ENCODE measurements at places on chromosomes 12 and 14. TPM values are rescaled to one million over a fixed set of nuclear protein-coding genes. Genes with fewer than 3 reads are reported as not detected.

GRCh38 chr14:62692490-62693106, 352.7 kb downstream of the KCNH5 start:
- no peak for DNase-seq

DNA sequence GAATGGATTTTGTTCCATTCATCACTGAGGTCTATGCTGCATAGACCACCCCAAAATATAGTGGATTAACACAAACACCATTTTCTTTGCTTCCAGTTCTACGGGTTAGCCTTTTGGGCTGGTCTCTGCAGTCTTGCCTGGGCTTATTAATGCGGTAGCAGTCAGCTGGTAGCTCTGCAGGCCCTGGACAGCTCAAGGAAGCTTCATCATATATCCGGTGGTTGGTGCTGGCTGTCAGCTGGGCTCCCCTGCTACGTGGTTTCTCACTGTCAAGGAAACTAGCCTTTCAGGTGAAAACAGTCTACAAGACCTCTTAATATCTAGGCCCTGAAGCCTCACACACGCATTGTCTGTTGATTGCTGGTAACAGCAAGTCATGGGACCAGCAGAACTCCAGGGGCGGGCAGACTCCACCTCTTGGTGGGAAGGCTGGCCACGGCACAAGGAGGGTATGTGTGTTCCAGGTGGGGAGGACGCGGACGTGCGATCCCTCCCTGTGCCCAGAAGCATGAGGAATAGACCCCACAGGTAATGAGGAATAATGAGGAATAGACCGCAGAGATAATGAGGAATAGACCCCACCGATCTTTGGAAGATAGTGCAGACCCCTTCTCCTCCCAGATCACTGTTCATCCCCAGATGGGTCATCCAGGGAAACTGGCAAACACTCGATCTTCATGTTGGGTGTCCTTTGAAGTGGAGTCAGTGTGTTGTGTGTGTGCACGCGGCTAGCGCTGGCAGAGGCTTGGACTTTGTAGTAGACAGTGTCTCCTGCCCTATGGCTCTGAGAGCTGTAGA, 13.3 kb downstream of the TSPAN9 start:
- no peak for DNase-seq

DNA sequence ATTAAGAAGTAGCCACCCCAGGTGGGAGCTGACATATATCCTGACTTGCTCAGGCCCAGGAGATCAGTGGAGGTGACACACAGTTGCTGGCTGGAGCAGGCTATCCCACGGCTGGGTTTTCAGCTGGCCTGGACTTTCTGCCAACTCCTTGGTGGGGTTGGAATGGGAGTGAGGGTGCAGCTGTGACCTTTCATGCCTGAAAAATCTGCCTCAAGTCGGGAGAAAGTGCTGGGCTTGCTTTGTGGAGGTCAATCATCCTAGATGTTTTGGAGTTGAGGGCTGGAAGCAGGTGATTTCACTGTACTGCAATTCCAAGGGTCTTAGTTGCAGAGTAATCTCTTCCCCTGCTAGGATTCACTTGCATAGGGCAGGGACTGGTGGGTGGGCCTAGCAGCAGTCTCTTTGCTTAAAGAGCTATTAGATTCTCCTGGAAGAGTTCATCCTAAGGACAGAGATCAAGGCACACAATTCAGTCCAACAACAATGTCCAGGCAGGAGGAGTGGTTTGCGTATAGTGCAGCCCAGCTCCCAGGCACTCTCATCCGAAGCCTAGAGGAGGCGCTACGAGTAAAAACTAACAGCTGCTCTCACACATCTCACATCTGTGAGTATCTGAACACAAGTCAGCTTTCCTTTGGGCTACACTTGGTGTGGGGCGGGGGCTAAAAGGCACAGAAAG, 98.1 kb downstream of the GAS2L3 start:
- no peak for DNase-seq

The CELA1 gene
- total RNA-seq, result not detected

DNA sequence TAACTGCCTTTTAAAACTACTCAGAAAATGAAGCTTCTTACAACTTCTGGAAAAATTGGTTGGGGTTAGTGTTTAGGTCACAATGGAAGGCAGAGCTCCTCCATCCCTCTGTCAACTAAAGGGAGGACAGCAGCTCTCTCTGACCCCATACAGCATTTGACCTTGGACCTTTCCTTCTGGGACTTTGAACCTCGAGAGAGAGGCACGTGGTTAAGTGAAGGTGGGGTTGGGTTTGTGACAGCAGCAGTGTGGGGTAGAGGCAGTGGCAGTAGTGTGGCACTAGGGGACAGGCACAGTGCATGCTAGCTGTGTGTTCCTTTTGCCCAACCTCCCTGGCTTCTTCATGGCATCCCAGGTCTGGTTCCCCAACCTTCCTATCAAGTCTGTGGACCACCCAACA, 9.4 kb upstream of the C12orf75 start:
- no peak for DNase-seq

- no peak for DNase-seq
These were observed 45.9 kb upstream of the MSRB3 start for GRCh38 chr12:65232476-65233077.

DNA sequence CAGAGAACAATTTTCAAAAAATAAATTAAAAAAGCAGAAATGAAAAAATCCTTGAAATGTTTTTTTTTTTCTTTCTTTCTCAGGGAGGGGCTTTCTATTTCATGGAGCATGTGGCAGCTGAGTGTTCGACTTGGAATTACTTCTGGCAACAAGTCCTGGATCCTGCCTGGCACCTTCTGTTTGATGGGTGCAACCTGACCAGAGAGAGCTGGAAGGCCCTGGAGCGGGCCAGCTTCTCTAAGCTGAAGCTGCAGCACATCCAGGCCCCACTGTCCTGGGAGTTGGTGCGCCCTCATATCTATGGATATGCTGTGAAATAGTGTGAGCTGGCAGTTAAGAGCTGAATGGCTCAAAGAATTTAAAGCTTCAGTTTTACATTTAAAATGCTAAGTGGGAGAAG, 22.5 kb upstream of the HIGD1C start:
- no peak for DNase-seq

The IFNG-AS1 gene
- total RNA-seq, result 0.29 TPM

DNA sequence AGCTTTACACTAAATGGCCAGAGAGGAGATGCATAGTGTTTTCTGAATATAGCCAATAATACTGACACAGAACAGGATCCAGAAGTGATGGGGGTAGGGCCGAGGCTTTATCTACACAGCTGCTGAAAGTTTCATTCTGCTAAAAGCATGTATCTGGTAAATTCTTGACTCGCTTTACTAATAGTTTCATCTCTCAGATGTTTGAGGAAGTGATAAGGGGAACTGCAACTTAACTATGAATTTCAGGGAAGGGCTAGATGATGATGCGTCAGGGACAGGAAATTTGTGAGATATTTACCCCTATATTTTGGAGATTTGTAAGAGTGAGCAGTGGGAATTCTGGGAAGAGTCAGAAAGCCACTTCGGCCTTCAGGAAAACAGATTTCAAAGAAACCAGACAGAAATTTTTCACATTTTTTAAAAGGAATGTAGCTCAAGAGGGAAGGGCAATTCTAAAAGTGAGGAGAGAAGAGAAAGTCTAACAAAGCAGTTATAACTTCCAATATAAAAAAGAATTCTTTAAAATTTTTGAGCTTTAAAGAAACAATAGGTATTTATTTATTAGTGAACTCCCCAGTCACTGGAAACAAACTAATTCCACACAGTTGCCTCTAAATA, 243.1 kb downstream of the BCAT1 start:
- DNase-seq, result no peak

DNA sequence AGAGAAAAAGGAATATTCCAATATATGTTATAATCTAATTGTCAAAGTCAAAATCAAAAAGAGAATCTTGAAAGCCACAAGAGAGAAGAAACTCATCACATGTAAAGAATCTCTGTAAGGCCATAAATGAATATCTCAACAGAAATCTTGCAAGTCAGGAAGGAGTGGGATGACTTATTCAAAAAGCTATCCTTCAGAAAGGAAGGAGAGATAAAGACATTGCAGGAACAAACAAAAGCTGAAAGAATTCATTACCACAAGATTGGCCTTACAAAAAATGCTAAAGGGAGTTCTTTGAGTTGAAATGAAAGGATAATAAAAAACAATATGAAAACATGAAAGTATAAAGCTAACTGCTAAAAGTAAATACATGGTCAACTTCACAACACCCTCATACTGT, 286.8 kb downstream of the LRIG3 start:
- no peak for DNase-seq

GRCh38 chr12:56162468-56163290, 4.5 kb downstream of the MYL6 start:
- no peak for DNase-seq

GRCh38 chr14:28766469-28766955, at the start of gene FOXG1:
FOXG1 (plus strand) TSS chr14:28766787; CDS start chr14:28767280, 493 bp downstream.
- no peak for DNase-seq

GRCh38 chr12:69929125-69929524, 104.1 kb downstream of the MYRFL start:
- no peak for DNase-seq

The AQP2 gene
- total RNA-seq, result 0.06 TPM

- no peak for DNase-seq
These were observed 151.1 kb downstream of the CEP83 start for GRCh38 chr12:94308612-94309011.

DNA sequence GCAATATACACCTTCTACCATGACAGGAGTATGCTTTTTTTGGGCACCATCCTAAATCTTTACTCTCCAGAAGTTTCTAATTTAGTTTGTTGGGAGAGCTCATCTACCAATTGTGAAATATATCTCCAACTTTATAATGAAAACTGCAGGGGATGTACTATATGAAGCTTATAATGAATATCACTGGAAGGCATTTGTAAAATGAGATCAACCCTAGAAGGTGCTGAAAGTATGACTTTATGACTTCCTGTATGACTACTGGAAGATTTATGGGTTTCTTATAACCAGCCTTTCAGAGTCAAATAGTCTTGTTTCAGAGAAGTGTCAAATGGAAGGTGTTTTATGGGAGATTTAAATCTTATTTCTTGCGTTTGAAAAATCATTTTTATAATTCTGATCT, 122.9 kb downstream of the MYRFL start:
- no peak for DNase-seq

DNA sequence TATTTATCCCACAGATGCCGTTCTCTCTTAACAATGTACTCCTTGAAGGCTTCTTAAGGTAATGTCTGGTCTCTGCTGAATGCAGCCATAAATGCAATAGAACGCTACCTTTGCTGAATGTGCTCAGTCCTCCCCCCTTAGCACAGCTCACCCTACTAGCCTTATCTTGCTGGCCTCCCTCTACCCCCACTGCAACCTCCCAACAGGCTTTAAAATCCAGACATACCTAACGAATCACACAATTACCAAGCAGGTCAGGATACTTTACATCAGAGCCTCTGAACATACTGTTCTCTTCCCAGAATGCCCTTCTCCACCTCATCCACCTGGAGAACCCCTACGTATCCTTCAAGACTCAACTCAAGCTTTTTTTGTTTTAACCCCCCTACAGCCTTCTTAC, 51.0 kb upstream of the CRADD start:
- no peak for DNase-seq

GRCh38 chr12:41940571-41940970, 204.1 kb downstream of the GXYLT1 start:
- DNase-seq, result no peak

- DNase-seq, result peak; percentile 56
These were observed 191.3 kb downstream of the BTG1 start for GRCh38 chr12:91954326-91954725.

- DNase-seq, result no peak
These were observed 78.0 kb downstream of the SRGAP1 start for GRCh38 chr12:63922474-63922873.

The BMAL2 gene
- total RNA-seq, result 8.0 TPM

The CCDC88C gene
- 11.5 TPM for total RNA-seq

GRCh38 chr12:8676651-8677050, 14.0 kb upstream of the MFAP5 start:
- no peak for DNase-seq

The FAM222A gene
- 3.9 TPM for total RNA-seq

- no peak for DNase-seq
These were observed 924 bp upstream of the MANSC1 start for GRCh38 chr12:12350868-12351463.

DNA sequence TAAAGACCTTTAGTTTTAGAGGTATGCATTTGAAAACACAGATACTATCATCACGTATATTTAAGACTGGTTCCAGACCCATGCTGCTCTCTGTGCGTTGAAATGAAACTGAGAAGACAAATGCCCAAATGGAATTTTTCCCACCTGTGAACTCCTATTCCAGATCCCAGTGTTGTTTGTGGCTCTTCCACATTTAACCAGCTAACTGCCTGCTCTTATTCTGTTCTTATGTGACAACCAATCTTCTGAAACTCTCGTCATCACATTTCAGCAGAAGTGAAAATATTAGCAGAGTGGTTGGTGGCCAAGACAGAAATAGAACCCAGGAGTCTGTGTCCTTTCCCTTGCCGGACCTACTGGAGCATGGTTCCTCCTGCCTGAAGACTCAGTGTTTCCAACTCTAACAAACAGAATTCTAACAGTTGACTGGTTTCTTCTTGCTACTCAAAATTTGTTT, 460.2 kb downstream of the RAD51B start:
- no peak for DNase-seq

- DNase-seq, result no peak
These were observed 167.1 kb downstream of the CAND1 start for GRCh38 chr12:67436230-67436629.
